ENCODE measurements at places on chromosomes 4 and X. TPM values are rescaled to one million over a fixed set of nuclear protein-coding genes. Genes with fewer than 3 reads are reported as not detected.

The C1QTNF7 gene
- not detected for total RNA-seq

The TAF7L gene
- 0.22 TPM for total RNA-seq

The LRIT3 gene
- total RNA-seq: 0.47 TPM

The TMEM131L gene
- total RNA-seq: 19.7 TPM

The PLS3 gene
- total RNA-seq: 50.8 TPM

DNA sequence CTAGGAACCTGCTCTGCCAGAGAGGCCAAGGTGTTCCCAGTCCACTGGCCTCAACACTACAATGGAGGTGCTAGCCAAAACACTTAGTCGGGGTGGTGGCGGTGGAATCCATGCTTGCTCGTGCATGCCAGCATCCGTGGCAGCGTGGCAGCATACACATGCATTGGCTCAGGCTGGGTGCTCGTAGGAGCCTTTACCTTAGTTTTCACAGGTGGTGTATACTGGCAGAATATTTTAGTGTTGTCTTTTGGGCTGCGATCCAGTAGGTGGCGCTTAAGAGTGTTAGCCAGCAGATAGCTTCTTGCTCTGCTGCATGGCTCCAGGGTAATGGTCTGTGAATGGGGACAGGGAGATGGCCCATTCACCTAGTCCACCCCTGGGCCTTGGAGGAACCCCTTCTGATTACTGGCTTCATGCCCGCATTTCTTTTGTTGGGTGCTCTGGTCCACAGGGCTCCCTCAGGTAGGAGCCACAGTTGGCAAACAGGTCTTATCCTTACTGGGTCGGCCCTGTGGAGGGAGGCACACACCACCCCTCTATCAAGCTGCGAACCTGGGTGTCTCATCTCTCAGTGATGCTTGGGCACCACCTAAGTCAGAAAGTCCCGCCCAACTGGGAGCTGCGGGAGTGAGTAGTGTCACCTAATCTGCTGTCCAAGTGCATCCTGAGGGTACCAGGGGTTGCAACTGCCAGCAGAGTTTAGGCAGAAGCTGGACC lies 40.0 kb downstream of the RIPPLY1 start:
- DNase-seq: peak; percentile 1
